ENCODE measurements at places on chromosomes 3 and 15.

DNA sequence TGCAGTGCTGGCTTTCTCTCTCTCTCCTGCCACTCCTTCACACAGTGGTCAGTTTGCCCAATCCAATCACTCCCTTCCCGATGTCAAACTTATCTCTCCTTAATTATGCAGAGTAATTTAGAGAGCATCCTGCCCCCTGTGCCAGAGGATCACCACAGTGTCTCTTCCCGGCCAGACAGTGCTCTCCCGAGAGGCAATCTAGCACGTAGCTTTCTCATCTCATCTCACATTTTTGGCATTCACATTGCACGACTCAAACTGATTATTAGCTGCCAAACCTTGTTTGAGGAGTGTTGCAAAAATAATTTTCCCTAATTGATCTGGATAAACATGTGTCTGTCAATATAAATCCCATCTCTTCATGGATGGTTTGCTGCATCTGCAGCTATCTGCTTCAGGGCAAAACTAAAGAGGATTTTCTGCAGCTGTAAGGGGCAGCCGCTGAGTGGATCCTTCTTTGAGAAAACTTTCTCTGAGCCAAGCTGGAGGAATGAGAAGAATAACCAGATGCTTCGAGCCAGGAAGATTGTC, 37.8 kb downstream of the SSUH2 start:
- DNase-seq: no peak

- no peak for DNase-seq
These were observed 54.5 kb upstream of the ABHD17C start for GRCh38 chr15:80640531-80641121.

GRCh38 chr3:23761440-23761896, 44.3 kb upstream of the UBE2E1 start:
- no peak for DNase-seq

- no peak for DNase-seq
These were observed 44.2 kb downstream of the SMAD6 start for GRCh38 chr15:66746231-66746605.

GRCh38 chr3:26074080-26074479, 284.2 kb downstream of the OXSM start:
- DNase-seq: no peak

DNA sequence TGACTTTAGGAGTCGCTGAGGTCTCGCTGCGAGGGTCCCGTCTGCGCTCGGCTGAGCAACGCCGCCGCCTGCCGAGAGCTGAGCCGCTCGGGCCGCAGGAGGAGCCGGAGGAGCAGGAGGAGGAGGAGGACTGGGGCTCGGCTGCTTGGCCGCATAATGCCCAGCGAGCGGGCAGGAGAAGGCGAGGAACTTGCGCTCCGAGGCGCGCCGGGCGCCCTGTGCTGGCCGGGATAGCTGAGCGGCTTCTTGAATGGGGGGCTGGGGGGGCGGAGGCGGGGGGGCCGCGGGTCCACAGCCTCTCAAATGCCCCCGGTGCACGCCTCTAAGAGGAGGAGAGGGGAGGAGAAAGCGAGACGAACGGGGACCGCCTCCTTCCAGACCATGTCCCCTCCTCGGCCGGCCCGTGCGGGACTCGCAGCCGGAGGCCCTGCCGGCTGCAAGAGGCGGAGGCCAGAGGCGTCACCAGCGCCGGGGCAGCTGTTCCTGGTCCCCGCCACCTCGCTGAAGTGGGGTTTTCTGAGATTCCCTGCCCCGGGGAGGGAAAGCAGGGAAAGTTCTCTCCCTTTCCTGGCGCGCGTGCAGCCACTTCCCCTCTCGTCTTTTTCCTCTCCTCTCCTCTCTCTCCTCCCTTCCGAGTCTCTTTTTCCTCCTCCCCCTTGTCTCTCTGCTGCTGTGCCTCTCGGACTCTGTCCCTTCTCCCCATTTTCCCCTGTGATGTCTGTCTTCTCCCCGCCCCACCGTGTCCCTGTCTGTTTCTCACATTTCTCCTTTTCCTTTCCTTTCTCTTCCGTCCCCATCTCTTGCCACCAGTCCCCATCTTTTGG, at the start of gene ADAMTS9:
Gene ADAMTS9 (minus strand): TSS at position 220 of the 824 bp plus-strand sequence. CDS start 343 bp downstream, outside the sequence.
- no peak for DNase-seq

DNA sequence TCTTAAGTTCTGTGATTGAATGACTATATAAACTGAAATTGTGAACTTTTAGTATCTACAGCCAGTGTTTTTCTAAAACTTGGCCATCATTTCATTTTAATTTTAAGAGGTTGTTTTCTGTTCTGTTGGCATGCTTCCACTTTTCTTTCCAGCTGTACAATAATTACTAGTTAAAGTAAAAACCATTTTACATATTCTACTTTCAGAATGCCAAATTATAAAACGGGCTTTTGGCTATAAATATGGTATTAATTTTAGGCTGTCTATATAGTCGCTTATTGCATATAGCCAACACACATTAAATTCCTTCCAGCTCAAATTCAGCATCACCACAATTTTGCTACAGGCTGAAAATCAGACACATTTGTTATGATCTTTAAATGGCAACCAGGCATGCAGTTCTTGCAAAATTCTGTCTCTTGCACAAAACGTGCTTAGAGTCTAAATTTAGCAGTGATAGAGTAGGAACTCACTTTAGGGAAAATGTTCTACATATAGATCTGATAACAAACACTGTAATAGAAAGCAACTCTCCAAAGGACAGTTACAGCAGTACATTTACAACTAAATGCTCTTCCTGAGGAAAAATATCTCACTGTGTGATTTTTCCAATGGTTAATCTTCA, 81.1 kb downstream of the BTD start:
- no peak for DNase-seq

DNA sequence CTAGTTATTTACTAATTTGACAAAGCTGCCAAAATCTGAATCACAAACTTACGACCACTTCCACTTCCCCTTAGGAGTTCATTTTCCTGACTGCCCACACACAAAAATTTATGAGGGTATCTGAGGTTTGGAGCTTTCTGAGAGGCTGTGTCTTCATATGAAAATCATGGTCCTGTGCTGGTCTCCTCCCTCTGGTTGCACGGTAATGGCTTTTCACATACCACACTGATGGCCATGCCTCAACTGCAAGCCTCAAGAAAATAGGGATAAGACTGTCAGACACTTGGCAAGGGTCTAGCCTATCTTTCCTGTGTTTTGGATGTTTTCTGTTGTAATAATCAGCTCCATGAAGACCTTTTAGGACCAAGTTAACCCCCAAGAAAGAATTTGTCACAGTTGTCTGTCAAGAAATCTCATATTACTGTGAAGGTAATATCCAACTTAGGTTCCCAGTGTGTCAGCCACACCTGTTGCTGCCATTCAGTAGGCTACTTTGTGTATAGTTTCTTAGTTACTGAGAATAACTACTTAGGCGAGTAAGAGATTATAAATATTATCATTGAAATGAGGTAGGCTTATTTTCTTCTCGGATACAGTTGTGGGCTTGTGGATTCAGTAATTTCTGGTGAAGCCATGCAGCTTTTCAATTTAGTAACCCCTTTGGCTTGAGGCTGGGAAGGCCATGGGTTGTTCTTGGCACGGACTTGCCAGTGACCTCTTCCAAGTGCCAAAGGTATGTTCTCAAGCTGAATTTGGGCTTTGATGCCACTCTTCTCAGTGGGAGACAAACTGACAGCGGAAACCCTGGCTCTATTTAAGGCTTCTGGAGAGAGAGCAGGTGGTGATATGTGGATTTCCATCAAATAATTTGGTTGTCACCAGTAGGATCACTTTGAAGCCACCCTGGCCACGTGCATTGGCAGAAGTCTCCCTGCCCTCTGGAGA, 101.1 kb downstream of the RYR3 start:
- no peak for DNase-seq

GRCh38 chr3:186425788-186426730, 64.0 kb upstream of the DGKG start:
- no peak for DNase-seq

GRCh38 chr15:99343881-99344551, 92.7 kb downstream of the LRRC28 start:
- DNase-seq: no peak

Data from SIG-M5 (cell line).